Omental fat pad (tissue), 4 donors: ENCODE measurements at places on chromosomes 3 and 15.

DNA sequence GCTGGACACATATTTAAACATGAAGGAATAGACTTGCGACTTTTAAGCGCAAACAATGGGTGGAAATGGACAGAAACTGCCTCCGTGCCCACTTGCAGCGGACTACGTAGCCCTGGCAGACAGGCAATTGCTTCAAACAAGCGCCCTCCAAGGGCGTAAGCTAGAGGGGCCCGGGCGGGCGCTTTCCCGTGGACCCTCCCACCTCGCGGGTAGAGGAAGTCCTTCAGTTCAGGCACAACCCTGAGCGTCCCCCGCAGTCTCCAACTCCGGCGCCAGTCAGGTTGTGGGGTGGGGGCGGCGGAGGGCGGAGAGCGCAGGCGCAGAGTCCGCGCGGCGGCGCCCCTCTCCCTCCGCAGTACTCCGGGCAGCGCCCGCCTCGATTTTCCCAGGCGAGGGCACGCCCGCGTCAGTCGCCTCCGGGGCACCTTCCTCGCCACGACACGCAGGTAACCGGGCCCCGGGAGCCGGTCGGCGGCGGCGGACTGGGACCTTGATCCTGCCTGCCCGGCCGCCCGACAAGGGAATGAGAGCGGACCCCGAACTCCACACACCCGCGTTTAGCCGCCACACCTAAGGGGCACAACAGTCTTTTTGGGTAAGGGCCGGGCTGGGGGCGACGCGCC, at the start of gene SLC35G2:
TSS of gene SLC35G2 (plus strand) at position 358 of the 623 bp plus-strand sequence. CDS start 35,335 bp downstream, outside the sequence.
- DNase-seq = peak; percentile 28

DNA sequence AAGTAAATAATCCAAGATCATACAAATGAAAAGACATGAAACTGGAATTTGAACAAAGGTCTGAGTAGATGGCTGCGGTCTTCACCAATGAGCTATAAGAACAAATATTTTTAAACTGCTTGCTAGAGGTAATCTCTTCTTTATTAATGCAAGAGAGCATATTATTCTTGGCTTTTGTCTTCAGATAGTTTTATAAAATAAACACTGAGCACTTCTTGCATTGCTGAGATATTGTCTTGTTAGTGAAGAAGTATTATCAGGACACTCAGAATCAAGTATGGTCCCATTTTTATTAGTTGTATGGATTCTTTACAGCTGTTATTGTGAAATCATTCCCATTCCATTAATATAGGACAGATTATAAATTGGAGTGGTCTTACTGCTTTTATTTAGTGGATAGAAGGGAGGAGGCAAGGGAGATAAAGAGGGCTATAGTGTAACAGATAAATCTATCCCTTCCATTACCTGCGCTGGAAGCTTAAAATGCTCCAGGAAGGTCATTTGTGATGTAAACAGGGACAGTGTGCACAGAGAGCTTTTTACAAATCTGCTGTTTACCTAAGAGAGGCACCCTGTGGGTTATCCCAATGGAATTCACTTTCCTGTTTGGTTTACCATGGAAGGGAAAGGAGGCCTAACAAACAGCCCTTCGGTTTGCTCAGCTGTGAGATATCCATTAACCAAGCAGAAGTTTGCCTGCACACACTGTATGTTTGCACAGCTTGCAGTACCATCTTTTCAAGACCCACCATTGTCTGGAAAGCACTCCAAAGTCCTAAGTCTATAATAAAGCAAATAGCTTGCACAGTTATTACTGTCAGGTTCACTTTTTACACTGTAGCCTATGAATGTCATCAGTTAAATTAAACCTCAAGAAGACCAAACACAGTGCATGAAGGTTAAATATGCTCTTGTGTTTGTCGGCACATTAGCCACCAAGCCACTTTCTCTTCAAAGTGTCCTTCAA, 347.7 kb upstream of the TGFBR2 start:
- no peak for DNase-seq

DNA sequence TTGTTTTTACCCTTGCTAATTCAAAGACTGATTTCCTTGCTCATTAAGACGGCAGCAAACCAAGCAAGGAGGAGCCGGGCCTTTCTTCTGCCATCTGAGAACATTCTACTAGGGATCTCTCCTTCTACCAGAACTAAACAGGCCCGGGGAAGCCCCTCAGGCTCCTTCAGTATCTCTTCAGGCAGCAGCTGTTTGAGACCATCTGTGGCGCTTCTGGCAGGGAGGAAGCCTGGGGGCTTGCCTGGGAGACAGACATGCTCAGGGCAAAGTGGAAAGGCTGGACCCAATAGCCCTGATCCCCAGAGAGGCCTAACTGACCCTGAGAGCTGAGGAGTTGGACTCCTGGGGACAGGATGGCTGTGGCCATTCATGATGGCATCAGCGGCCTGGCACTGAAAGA, 67.9 kb downstream of the FEM1B start:
- no peak for DNase-seq

DNA sequence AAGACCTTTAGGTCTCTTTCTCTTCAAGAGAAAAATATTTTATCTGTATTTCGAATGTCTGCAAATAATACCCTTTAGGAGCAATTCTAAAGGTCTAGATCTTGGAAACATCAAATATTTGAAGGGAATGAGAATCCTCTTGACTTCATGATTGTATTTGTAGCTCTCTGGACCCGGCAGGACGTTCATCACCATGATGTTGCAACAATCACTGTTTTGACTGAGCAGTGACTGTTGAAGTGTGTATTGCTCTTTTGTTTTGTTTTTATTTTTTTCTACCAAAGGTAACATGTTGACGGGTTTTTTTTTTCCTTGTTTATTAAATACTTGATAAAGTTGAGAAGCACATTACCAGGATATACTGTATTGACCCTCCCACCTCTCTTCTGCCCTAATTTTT, 55.3 kb upstream of the CCR4 start:
- DNase-seq = no peak

- no peak for DNase-seq
Measured at GRCh38 chr3:191873736-191874135, 412.8 kb downstream of the PYDC2 start.
